ENCODE measurements at places on chromosomes 4 and X.

- DNase-seq = no peak
Measured at GRCh38 chr4:168540503-168541265, 43.8 kb downstream of the PALLD start.

DNA sequence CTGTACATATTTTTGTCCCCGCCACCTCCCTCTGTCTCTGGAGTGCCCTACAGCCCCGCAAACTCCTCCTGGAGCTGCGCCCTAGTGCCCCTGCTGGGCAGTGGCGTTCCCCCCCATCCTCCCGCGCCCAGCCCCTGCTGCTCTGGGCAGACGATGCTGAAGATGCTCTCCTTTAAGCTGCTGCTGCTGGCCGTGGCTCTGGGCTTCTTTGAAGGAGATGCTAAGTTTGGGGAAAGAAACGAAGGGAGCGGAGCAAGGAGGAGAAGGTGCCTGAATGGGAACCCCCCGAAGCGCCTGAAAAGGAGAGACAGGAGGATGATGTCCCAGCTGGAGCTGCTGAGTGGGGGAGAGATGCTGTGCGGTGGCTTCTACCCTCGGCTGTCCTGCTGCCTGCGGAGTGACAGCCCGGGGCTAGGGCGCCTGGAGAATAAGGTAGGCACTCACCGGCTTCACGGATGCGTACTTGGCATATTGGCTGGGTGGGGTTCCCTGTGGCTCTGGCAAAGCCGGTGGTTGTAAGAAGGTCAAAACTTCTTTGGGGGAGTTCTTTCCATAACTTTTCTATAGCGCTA lies 653 bp downstream of the HHIP start:
- DNase-seq = no peak

DNA sequence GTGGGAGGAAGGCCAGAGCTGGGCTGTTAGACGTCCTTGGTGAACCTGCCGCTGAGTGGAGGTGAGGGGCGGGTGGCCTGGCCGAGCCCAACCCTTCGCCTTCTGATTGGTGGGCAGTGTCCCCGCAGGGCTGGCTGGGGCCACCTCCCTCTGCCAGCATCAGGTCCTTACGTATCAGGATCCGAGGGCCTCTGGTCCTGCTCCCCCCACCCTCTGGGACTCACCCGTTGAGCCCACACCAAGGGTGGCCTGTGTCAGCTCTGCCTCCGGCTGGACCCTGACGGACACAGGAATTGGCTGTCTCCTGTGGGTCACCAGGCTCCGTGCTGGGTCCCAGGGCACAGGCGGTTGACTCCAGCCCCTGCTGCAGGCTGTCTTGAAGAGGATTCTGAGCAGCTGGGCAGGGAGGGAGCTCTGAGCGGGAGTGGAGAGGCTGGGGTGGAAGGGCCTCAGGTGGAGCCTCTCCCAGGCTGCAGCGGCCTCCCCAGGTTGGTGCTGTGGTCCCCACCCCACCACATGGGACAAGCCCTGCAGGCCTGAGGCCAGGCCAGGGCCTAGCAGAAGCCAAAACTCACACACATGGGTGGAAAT lies 58.4 kb upstream of the NKX1-1 start:
- DNase-seq = no peak

- no peak for DNase-seq
Measured at GRCh38 chrX:30665471-30665870, 12.2 kb downstream of the GK start.
